ENCODE measurements at places on chromosomes 2 and 18.

GRCh38 chr2:38109732-38110181, 33.8 kb upstream of the CYP1B1 start:
- DNase-seq = no peak

DNA sequence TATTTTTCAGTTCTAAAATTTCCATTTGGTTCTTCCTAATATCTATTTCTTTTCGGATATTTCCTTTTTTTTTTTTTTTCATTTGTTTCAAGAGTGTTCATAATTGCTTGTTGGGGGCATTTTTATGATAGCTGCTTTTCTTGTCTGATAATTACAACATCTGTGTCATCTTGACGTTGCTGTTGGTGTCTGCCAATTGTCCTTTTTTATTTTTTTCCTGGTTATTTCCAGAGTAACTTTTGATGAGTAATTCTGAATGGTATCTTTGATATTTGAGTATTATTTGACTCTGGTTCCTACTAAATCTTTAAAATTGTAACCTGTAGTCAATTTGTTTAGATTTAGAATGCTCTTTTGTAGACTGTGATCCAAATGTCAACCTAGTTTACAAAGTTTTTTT, 51.3 kb upstream of the CHRNA1 start:
- DNase-seq = no peak

DNA sequence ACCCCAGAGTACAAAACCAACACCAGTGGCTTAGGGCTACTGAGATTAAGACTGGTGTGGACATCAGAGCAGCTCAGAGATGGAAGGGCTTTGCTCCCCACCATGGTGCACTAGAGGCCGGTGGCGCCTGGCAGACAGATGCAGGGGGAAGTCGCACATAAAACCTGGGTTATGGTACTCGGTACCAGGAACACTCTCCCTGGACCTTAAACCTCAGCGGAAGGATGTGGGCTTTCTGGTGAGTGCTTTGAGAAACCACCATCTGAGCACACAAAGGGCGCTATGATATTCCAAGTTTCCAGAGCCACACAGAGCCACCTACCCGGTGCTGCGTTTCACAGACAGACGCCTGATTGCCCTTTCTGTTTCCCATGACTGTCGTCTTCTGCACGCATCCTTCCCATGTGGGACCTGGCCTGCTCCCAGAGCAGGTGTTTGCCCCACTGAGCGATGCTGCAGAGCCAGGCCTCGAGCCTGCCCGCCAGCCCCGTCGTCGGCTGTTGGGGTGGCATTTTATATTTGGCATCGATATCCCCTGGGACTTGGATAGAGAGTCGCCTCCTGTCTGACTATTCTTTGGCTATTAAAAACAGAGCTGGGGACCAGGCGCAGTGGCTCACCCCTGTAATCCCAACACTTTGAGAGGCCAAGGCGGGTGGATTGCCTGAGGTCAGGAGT, 89.5 kb upstream of the ODC1 start:
- DNase-seq = no peak

GRCh38 chr18:70554854-70555445, 266.1 kb downstream of the SOCS6 start:
- no peak for DNase-seq

DNA sequence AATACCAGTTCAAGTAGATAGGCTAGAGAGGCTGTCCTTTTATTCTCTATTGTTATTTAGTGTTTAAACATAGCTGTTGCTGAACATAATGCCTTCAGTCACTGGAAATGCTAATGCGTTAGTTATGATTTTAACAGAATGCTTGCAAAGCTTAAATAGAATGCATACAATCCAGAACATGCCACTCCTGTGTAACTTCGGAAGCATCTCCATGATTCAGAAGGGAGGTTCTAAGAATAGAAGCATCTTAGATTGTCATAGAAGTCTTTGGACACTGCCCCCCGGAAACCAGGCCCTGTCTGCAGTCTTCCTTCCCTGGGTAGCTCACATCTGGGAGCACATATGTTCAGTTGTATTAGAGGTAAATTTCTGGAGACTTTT, 73.2 kb downstream of the ZNF532 start:
- DNase-seq = no peak

DNA sequence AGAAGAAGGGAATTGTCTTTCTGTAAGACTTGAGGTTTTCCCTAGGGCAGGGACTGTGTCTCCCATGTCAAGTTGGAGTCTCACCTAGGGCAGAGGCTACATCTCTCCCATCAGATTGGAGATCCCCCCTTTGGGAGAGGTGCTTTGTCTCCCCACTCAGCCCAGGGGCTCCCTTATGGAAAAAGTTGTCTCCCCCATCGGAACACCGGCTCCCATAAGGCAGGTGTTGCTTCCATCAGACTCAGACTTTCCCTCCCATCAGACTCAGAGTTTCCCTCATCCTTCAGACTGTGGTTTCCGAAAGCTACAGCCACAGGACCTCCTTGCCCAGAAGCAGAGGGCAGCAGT, 5.8 kb downstream of the ANKRD53 start:
- DNase-seq = no peak

DNA sequence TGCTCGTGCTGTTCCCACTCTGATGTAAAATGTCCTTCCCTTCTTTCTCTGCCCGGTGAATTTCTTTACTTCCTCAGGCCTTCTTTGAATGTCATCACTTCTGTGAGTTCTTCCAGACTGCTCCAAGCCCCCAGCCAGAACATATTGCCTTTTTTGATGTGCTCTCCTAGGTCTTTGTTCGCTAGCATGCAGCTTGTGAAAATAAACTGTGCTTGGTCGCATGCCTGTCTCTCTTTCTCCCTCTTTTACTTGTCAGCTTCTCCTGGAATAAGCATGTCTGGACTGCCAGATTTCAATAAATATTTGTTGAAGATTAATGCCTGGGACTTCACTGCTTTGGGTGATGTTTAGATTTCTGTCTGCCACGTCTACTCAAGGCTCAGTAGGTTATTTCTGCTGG, 82.7 kb upstream of the ARHGAP28 start:
- DNase-seq = no peak

DNA sequence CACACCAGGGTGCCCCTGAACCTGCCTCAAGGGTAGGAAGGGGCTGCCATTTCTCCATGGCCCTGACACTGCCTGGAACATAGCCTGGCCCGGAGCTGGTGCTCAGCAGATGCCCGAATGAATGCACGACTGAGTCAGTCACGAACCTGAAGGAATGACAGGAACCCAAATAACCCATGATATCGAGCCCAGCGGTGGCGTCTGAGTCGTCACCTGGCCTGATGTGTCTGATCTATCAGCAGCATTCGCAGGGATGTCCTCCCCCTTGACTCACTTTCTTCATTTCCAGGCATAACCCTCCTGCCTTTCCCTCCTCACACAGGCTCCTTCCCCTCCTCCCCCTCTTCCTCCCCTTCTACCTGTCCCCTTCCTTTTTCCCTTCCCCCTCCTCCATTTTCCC, 52.1 kb upstream of the SMAD7 start:
- no peak for DNase-seq

DNA sequence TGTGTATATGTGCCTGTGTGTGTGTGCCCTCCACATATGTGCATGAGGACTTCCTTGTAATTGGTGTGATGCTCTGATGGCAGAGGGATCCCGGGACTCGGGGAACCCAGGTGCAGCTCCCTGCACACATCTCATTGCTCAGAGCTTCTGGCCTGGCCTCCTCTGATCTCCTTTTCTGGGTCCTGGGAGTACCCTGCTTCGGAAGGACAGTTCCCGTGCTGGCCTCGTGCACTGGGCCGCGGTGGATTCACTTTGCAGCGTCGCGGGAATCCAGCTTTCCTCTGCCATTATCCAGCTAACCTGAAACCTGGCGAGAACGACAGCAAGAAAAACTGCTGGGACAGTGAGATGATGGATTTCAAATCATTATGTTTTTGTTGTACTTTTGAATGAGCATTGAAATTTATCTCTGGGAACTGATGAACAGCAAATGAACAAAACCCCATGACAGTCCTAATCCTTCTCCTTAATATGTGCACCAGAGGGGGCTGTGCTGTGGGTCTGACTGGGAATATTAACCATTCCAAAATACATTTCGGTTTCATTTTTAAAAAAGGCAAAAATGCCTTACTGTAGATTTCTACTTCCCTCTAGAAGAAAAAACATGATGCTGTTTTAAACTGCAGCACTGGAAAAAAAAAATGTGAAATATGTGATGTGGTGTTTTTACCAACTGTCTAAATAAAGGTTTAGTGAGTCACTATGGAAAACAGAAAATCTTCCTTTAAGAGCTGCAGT, 78.2 kb downstream of the PTGR3 start:
- no peak for DNase-seq

DNA sequence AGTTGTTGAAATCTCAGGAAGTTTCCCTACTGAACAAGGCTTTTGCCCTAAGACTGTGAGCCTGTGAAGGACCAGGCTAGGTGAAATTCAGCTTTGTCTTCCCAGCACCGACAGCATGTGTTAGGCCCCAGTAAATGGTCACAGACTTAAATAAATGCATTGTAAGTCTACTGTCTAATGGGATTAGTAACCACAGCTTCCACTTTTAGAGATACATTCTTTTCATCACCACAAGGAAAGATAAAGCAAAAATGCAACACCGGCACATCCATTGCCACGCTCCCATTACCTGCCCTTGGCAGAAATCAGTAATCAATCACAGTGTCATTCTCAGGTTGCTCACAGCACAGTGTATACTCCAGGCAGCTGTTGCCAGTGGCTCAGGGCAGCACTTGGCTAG, 59.3 kb downstream of the CRACDL start:
- DNase-seq = no peak

DNA sequence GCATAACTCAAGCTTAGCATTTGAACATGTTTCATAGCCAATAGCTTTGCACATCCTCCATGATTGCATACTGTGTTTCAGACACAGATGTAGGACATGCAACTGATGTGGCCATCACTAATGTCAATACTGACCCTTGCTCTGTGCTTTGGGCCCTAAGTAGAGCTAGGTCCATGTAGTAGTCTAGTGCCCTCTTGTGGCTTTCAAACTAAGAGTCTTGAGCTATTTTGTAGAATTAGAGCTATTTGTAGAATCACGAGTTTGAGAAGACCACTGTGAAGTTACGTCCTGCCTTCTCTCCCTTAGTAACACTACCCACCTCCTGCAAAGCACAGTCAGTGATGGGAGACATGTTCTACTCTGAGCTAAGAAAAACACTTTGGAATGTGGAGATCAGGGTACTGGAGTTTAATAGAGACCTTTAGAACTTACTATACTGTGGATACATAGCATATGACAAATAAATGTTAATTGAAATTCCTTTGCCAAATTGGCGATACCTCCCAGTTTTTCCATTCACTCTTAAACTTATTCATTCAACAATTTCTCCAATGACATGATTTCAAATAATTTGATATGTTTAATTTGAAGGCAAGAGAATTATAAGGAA, 306.5 kb upstream of the TNP1 start:
- DNase-seq = no peak

GRCh38 chr18:48934723-48935432, 15.9 kb downstream of the SMAD7 start:
- no peak for DNase-seq

DNA sequence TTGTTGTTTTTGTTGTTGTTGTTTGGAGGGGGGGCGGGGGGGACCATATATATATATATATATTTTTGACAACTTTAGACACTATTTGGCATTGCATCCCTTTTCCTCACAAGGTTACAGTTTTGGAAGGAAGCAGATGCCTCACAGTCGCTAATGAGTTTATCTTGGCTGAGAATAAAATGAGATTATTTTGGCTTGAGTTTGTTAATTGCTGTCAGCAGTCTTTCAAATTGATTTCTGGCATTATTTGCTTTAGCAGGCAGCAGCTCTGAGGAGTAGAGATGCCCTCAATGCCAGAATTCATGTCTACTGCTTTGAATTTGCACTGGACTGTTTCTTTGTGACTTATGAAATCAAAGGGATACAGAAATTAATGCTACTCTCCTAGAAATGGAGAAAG, 595.2 kb upstream of the HNMT start:
- DNase-seq = no peak

DNA sequence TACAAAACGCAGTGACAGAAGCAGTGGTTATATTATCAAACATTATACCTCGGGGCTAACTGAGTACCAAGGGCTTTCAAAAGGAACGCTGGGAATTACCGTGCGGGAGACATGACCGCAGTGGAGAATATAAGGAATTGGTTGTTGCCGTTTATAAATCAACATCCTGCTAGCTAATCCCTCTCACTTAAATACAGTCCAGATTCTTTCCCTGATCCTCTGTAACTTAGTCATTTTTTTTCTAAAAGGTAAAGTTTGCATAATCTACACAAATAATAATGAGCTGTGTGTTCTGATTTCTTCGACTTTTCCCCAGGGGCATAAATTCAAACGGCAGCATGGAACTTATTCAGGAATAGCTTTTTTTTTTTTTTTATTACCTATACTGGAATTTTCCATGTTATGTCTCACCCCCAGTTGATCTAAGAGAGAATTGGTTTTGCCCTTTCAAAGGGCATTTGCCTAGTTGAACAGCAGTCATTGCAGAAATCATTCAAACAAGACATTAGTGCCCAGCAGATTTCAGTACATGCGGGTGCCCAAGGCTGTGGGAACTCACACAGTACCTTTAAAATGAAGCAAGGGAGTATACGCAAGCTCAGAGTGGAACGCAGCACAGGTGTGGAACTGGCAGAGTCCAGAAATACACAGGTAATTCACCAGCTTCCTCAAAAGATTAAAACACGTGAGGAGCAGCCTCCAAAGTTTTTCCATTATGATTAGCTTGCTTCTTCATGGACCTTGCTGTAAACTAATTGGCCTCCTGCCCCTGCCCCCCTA, 63.9 kb downstream of the SMIM21 start:
- no peak for DNase-seq

DNA sequence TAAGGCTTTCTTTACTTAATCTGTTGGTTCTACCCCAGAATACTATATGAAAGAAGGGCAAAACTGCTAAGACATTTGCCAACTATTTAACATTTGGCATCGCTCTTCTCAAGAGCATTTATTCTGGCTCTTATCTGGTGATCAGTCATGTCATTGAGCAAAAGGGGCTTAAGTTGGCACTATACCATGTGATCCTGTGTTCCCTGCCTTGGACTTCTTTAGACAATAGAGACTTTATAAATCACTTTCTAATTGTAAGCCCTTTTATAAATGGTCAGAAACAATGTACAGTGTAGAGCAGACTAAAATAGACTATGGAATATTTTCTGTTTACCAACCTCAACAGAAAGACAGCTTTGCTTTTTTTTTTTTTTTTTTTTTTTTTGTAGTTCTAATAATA, 52.1 kb downstream of the GTF3C3 start:
- DNase-seq = no peak

DNA sequence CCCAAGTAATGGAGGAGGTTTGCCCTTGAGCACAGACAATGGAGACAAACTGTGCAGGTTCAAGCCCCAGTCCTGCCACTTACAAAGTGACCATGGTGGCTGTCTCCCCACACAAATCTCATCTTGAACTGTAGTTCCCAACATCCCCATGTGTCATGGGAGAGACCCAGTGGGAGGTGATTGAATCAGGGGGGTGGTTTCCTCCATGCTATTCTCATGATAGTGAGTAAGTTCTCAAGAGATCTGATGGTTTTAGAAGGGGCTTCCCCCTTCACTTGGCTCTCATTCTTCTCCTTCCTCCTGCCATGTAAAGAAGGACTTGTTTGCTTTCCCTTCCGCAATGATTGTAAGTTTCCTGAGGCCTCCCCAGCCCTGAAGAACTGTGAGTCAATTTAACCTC, 225.4 kb downstream of the TXNL1 start:
- no peak for DNase-seq

Measured in activated CD8-positive, alpha-beta memory T cell treated with anti-CD3 and anti-CD28 coated beads for 48 hours (primary cell).